GM23338 (cell line): ENCODE measurements at places on chromosomes 2 and 18.

GRCh38 chr2:168722592-168722991 is 79.8 kb upstream of the NOSTRIN start:
- no peak for DNase-seq

GRCh38 chr18:63779386-63779785 is 4.2 kb downstream of the SERPINB7 start:
- DNase-seq, result no peak

DNA sequence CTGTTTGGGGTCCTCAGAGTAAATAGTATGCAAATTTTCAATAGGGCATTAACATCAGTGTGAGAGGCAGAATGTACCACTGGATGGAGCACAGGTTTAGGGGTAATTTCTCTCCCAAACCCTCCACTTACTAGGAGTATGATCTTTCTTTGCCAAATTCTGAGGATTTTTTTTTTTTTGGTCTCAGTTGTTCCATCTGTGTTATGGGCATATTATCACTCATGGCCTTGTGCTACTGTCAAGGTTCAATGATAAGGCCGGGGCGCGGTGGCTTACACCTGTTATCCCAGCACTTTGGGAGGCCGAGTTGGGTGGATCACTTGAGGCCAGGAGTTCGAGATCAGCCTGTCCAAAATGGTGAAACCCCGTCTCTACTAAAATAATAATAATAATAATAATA is 30.2 kb upstream of the ZEB2 start:
- no peak for DNase-seq

- no peak for DNase-seq
Measured at GRCh38 chr2:6872394-6872793, 5.2 kb upstream of the RSAD2 start.
